Kidney epithelial cell (primary cell): ENCODE measurements at places on chromosomes 16 and 17. TPM values are rescaled to one million over a fixed set of nuclear protein-coding genes. Genes with fewer than 3 reads are reported as not detected.

KRTAP2-3 gene
- total RNA-seq: 4.3 and 5.2 TPM in 2 replicates

DNA sequence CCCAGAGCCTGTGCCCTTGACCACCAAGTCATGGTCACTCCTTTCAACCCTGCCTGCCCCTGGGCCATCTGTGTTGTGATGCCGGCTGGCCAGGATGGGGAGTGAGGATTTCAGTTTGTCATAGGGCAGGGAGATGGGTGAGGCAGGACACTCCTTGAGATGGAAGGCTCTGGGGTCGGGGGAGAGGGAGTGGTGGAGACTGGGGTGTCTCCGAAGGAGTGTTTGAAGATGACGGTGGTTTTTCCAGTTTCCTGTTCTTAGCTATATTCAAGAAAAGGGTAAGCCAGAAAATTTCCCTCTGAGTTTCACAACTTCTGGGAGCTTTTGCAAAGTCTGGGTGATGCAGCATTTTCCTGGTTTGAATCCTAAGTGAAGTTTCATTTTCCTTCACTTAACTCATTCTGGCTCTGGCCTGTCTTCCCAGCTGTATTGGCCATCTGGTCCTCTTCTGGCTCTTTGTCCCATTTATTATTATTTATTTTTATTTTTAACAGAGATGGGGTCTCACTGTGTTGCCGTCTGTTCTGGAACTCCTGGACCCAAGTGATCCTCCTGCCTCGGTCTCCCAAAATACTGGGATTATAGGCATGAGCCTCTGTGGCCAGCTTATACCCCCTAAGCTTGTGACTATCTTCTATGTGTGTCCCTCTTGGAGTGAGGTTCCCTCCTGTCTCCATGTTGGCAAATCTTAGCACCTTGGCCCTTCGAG, 27.7 kb downstream of the ABCC1 start:
- no peak for DNase-seq

GRCh38 chr17:41421116-41421515, 3.3 kb downstream of the KRT37 start:
- DNase-seq: peak; percentile 61

DNA sequence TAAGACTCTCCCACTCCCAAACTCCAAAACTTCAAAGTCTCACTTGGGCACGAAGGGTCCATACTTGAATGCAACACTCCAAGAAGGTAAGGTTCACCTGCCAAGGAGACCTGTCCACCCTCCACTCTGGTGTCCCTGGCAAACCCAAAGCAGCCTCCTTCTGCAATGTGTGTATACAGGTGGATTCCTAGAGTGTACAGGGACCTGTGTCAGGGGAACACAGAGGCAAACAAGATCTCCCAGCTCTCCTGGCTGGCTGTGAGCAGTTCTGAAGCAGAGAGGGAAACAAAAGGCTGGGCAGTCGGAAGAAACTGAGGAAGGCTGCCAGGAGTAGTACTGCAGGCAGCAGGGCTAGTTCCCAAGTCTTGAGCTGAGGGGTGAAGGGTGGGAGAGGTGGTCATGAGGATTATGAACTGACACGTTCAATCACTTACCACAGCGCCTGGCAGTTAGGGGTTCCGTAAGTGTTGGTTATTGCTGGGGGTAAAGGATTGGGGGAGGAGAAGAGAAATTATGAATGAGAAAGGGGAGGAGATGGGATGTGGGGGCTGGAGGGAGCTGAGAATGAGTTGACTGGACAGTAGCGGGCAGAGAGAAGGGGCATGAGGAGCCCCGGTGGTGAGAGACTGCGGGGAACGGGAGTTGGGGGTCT, 795 bp downstream of the KCTD13 start:
- DNase-seq: no peak

DNA sequence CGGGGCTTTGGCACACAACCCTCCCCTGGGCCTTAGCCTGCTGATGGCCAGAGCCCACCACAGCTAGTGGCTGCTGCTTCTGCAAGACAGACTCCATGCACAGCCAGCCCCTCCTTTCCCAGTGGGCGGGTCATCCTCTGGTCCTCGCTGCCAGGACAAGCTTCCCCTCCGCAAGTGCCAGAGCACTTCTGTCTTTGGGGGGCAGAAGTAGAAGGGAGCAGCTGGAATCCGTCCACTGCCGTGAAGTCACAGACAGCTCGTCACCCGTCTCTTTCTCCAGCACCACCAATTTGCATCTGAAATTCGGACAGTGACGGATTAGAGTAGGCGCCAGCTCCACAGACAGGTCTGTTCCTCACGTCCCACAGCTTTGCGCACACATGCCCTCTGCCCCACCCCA, 31.3 kb upstream of the NAT9 start:
- no peak for DNase-seq

DUSP3 gene
- 117 and 122 TPM in 2 replicates for total RNA-seq

GRCh38 chr17:48037838-48038323, 284 bp upstream of the COPZ2 start:
- DNase-seq: no peak

- DNase-seq: no peak
Measured at GRCh38 chr17:54891176-54891821, 9.4 kb upstream of the TOM1L1 start.

DNA sequence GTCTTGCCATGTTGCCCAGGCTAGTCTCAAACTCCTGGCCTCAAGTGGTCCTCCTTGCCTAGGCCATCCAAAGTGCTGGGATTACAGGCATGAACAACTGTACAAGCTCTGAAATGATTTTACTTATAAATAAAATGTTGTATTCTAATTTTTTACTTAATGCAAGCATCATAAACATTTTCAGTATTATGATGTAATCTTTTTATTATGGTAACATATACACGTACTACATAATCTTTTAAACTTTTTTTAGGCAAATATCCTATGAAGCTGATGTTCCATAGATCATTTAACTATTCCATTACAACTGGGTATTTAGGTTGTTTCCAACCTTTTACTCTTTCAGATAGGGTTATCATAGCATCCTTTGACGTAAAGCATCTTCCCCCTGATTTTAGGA, 33.8 kb upstream of the USP43 start:
- DNase-seq: no peak

GRCh38 chr17:79003661-79004411, 5.7 kb downstream of the CANT1 start:
- DNase-seq: no peak

DNA sequence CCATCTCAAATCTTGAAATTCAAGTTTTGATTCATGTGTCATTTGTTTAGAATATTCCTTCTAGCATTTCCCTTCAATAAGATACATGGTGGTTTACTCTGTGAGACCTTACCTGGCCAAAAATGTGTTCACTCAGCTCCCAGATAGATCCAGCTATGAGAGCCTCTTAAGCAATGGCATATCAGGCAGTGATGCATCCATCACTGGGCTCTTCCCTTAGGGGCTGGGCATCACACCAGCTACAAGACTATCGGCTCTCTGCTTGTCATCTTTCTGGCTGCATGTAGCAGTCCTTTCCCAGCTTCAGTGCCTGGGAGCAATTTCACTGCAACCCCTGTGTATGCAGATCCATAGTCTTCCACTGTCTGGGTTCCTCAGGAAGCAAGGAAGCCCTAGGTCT, 40.6 kb downstream of the GOSR1 start:
- no peak for DNase-seq

TP53TG3 gene
- not detected in 2 replicates for total RNA-seq

GRCh38 chr16:66925322-66925840, at the start of gene RRAD:
RRAD (minus strand) TSS chr16:66925535; CDS start chr16:66925179, 356 bp downstream.
- peak; percentile 61 for DNase-seq

DNA sequence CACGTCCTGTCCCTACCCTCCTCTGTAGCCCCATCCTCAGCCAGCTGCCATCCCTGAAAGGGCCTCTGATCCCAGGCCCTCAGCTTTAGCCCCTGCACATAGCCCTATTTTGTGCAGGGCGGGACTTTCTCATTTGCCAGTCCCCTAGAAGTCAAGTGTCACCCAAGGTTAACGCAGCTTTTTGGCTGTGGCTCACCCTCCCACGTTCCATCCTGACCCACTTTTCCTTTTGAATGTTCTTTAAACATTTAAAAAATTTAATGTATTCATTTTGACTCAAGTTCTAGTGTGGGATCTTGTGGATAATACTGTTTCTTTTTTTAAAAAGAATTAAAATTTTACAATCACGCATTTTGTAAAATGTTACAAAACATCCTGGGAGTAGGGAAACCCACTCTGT, 62.2 kb upstream of the LGALS9 start:
- no peak for DNase-seq

ZFHX3 gene
- total RNA-seq: 19.9 and 29.0 TPM in 2 replicates

DNA sequence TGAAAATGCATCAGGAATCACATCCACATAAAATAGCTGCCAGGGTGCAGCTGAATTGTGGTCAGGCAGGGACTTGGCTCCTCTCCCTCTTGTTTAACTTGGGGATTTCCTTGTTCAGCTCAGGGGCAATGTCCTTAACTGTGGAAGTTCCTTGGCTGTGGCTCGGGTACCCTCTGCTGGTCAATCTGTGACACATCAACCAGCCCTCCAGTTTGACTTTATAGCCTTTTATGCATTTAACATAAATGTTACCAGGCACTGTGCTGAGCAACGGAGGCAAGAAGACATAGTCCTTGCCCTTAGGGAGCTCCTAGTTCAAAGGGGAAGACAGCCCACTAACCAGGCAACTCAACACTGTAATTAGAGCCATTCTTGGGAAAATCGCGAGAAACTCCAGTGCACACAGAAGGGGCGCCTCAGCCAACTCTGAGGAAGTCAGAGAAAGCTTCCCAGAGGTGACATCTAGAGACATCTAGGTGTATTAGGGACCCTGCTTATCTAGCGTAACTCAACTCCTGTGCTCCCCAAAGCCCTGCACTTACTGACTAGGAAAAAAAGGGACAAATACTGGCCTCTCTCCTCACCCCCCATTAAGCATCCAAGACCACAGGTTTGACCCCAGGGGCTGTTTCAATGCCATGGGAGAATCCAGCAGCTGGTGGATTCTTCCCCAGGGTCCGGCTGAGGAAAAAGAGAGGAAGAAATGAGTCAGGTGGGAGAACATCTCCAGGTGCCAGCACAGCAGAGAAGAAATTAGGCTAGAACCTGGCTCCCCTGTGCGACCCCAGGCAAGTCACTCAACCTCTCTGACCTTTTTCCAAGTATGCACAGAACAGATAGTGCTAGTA, 17.3 kb upstream of the EEF2K start:
- peak; percentile 85 for DNase-seq

FSCN2 gene
- total RNA-seq: 0.29 and 0.41 TPM in 2 replicates

DNA sequence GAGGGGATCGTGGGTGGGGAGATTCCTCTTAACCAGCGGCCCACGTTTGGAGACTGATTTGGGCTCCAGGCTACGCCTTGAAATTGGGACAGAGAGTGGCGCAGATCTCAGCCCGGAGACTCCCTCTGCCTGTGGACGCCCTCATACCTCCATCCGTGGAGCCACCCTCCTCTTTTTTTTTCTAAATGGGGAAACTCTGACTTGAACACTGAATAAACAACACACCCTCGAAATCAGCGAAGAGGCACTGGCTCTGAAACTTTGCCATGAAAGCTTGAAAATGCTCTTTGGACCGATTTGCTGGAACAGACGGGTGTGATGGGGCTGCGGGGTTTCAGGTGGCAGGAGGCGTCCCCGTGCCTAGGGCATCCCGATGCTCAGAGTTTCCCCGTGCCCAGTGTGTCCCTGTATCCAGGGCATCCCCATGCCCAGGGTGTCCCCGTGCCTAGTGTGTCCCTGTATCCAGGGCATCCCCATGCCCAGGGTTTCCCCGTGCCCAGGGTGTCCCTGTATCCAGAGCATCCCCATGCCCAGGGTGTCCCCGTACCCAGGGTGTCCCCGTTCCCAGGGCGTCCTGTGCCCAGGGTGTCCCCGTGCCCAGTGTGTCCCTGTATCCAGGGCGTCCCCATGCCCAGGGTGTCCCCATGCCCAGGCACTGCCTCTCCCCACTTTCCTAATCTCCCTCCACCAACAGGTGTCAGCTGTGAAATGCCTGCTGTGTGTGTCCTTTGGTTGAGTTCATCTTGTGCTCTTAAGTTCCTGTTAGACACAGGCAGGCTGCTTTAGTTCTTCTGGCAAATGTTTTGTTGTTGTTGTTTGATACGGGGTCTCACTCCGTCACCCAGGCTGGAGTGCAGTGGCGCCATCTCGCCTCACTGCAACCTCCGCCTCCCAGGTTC, 187.0 kb downstream of the SEC14L1 start:
- no peak for DNase-seq

DNA sequence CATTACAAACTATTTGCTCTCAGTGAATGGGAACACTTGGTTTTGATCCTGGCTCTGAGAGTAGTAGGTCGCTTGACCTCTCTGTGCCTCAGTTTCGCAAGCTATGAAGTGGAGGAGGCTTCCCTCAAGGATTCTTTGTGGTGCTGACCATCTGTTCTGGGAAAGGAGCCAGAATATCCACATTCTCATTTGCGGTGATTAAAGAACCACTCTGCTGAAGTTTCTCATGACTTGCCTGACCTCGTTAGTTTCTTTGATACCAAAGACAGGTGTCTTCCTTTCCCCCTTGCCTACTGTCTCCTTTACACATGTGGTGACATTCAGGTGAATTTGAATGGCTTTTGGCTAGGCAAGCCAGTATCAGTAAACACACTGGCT, 116.0 kb downstream of the SNX29 start:
- DNase-seq: peak; percentile 86

DNA sequence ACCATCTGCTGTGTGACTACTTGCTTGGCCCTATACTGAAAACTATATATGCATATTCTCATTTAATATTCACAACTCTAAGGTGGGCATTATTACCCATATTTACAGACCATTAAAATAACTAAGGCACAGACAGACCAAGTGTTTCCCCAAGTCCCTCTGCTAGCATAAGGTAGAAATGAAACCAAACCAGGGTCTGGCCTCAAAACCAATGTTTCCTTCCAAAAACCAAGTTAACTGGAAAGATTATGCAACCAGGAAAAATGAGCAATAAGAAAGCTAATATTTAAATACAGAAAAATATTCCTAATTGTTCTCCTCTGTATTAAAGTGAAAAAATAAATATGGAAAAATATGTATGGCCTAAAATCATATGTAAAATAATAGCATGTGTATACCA, 50.1 kb downstream of the XPO6 start:
- no peak for DNase-seq

- no peak for DNase-seq
Measured at GRCh38 chr17:47413872-47414271, 90.1 kb downstream of the EFCAB13 start.

MRM1 gene
- 6.6 and 8.3 TPM in 2 replicates for total RNA-seq

VWA3A gene
- 0.04 and 0.07 TPM in 2 replicates for total RNA-seq

CACNG3 gene
- not detected in 2 replicates for total RNA-seq

DNA sequence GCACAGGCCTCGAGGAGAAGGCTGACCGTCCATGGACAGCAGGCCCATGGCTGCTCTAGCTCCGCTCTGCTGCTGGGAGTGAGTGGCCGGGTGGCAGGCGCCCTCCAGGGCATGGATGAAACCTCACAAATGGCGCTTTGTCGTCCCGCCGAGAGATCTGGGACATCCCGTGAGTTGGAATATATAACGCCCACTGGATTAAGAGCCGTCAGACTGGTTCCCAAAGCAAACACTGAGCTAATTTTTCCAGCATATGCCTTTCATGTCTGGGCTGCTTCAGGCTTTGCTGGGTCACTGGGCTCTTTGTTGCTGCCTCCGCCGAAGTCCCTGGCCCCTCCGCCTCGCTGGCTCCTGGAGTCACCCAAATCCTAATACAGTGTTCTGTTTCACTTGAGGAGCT, 266.3 kb downstream of the FOXL1 start:
- no peak for DNase-seq
